ENCODE measurements at places on chromosomes 7 and 10.

GRCh38 chr10:49080071-49080470 lies 35.3 kb downstream of the VSTM4 start:
- no peak for DNase-seq

DNA sequence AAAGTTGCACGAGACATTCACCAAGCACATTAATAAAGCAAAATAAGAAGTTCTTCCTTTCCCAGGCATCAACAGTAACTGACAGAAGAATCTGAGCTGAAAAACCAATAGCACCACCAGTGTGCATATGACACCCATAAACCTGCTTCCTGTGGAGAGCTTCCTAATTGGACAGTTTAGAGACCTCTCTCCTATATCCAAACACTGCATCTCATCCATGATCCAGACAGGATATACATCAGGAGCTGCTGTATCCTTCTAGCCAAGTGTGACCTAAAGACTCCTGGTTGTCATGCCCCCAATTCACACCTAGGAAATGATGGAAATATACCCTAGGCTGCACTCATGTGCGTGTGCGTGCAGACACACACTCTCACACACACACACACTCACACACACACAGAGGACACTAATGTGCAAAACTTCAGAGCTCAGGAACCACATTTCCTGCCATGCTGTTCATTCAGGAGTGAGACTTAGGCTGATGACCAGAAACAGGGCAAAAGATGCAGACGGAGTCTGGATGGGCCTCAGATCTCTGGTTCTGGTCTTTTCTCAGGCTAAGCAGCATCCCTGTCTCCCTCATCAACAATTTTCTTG lies 58.0 kb downstream of the MAP3K8 start:
- DNase-seq = no peak

DNA sequence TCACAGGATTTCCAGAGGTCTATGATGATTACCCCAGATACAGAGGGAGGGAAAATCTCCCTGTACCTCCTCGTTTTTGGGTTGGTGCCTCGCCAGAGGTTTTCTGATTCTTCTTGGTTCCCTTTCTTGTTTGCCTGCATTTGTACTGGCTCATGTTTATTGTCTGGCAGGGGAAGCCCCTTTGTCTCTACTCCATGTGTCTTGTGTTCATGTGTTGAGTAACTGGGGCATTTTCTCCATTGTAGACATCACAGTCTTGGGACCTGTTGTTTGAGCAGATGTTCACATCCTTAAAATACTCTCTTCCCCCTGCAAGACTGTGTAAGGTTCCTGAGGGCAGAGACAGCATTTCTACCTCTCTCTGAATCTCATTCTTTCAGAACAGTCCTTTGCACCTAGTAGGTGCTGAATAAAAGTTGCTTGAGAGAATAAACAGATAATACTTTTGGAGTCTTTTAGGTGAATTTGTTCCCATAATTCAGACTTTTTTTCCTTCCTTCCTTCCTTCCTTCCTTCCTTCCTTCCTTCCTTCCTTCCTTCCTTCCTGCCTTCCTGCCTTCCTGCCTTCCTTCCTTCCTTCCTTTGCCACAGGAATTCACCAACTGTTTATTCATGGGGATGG lies 25.1 kb downstream of the CDK14 start:
- DNase-seq = no peak

DNA sequence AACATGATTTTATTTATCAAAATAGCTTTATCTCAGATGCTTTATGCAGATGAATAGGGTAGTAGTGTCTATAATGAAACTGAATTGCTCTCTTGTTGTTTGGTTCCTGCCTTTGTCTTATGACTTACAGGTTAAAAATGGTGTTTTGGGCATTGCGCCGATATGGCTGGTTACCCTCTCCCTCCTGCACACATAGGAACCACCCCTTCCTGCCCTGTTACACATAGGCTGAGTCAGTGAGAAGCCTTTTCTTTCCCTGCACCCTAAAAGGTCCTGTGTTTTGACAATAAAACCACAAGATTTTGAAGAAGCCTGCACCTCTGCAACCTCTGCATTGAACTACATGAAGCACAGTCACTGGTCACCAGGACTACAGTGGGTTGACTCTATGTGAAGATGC lies 655.8 kb upstream of the ANKRD30A start:
- no peak for DNase-seq

DNA sequence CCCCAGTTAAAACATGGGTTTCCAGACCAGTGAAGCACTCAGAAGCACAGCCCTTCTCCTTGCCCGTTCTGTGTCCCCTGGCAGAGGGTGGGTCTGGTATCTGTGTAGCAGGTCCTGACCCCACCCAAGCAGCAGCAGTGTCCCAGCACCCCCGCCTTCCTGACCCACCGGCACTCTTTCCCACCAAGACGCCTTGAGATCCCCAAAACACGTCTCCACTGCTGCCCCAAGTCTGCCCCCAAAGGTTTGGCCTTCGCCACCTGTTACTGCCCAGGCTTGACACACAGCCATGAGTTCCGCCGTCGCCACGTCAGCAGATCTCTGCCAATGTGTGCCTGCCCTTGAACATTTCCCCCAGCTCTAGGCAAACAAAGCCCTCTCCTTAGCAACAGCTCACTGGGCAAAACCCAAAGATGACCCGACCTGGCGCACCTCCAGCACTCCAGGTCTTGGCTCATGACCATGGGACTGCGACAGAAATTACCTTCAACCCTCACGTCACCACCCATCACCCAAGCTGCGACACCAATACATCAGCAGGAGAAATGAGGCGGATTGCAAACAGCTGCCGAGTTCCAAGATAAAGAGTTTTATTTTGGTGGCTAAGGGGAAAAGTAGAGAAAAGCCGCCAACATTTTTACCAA lies 75.6 kb downstream of the CTBP2 start:
- no peak for DNase-seq

DNA sequence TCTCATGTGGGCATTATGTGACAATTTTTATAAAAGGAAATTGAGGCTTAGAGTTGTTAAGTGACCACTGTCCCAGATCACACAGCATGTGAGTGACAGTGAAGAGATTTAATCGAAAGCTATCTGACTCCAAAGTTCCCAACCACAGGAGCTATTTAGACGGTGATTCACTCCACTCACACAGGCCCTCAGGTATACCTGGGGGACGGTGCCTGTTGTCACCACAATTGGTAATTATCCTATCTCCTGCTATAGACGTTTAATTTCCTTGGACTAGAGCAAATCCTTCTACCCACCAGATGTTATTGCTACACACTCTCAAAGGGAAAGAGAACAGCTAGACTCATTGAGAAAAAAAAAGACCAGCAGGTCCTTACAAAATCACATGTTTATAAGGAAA lies 145.5 kb downstream of the KLF6 start:
- DNase-seq = no peak

- no peak for DNase-seq
Measured at GRCh38 chr10:127275793-127276450, 79.5 kb upstream of the INSYN2A start.

DNA sequence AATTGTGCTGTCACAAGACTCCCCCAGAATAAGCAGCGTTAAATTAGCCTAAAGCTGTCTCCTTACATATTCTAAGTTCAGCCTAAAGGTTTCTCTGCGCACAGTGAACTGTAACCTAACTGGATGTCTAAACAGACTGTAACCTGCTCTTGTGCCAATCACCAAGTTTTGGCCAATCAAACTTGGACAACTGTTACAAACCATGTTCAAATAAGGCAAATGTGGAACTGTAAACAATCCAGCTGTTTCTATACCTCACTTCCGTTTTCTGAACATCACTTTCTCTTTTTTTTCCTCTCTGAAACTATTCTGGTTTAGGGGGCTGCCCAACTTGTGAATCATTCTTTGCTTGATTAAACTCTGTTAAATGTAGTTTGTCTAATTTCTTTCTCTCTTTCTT lies 252.2 kb upstream of the HABP2 start:
- no peak for DNase-seq

DNA sequence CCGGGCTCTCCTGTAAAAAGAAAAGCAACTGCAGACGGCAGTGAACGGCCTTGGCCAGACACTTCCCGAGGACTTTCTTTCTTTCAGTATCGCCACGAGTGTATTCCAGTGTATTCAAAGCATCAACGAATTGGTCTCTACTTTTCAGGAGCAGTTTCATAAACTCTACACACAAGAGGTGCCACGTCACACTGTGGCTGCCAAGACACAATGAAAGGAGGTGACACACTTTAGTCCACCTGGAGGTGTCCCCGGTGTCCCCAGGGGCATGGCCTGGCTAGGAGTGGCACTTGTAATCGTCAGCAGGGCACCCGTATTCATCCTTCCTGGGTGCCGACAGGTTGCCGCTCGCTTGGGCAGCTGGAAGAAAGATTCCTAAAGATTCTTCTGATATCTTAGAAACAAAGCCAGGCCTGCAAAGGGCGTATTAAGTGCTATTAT lies 5.0 kb downstream of the TNS3 start:
- no peak for DNase-seq

DNA sequence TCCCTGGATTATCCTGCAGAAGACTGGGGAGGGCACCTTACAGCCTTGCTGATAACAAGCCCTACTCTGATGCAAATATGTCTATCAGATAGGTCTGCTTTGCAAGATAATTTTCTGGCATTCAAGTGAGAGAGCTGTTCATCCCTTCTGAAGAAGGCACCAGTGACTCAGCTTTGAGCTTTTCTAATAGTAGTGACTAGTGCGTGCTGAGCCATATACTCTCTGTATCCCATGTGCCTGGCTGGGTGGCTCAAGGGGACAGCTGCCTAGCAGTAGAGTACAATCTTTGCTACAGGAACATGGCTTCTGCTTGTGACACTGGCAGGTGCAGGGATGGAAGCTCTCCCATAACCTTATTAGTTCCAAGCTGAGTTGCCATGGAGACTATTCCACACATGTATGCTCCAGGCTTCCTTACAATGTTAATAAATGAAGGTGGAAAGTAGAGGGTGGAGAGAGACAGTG lies 35.0 kb upstream of the ABCB4 start:
- DNase-seq = no peak

DNA sequence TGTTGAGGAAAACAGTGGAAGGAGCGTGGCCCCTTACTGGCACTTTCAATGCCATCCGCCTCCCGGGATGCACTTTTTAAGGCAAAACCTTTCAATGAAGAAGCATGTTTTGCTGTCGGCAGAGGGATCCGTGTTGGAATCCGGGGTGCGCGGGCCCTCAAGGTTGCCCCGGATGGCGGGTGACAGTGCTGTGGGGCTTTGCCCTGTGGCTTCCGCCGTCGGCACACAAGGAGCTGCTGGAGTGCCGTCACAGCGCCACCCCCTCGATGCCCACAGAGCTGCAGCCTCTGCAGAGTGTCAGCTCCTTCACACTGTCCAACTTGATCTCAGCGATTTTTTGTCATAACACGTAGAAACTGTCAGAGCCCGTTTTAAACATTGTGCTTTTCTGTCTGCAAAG lies 59.0 kb downstream of the NKX6-2 start:
- DNase-seq = no peak

DNA sequence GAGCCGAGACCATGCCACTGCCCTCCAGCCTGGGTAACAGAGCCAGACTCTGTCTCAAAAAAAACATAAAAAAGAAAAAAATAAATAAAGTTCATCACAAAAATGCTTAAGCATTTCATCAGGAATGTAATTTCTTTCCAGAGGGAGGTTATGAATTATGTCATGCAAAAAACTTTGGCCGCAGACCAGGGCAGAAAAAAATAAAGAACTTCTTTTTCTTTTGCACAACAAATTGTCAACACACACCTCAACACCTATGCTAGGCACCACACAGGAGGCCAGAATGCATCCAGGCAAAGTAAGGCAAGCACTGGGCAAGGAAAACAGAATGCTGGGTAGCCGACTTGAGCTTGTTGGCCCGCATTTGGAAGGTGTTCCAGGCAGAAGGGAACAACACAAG lies 3.9 kb downstream of the C10orf62 start:
- no peak for DNase-seq

DNA sequence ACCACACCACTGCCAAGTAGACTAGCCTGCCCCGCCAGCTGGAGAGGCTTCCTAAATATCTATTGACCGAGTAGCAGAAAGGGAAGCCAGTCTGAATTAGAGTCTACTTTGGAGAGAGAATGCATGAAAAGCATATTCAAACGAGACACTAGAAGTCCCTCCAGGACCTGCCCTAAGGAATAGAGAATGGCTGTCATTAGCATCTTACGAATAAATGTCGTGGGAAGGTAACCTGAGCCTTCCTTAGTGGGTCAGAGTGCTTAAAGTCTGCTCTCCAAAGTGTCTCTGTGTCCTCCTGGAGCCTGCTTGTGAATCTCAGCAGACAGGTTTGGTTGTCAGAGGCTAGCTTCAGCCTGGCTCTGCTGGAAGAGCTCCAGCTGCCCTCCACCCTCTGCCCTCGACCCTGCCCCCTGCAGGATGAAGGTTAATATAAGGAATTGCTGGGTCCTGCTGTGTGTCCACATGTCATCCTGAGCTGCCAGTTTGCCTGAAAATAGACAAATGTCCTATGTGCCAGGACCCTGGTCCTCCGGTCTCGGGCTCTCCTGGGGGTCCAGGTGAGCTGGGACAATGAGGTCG lies 33.4 kb downstream of the FAM241B start:
- DNase-seq = no peak

- no peak for DNase-seq
Measured at GRCh38 chr10:108877095-108877561, 1046.2 kb downstream of the XPNPEP1 start.

DNA sequence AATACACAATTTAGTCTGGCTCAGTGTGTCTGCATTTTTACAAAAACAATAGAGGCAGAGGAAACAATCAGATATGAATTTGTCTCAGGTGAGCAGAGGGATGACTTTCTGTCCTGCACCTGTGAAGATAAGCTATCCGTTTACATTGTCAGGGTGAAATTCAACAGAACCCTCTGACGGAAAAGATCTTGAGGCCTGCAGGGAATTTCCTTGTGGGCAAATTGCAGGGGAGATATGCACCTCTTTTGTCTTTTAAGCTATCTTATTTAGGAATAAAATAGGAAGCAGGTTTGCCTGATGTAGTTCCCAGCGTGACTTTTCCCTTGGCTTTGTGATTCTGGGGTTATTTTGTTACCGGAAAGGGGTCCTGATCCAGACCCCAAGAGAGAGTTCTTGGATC lies 325.1 kb downstream of the GALNT17 start:
- no peak for DNase-seq

GRCh38 chr10:44369854-44370253 lies 15.0 kb downstream of the CXCL12 start:
- DNase-seq = no peak

GRCh38 chr10:86064219-86064618 lies 302.4 kb downstream of the GRID1 start:
- no peak for DNase-seq

- DNase-seq = no peak
Measured at GRCh38 chr10:29386342-29386999, 97.6 kb downstream of the LYZL1 start.

Measured in activated naive CD4-positive, alpha-beta T cell (primary cell).